Suppressor macrophage treated with lipopolysaccharide for 1 hour (primary cell): ENCODE measurements at places on chromosomes 16 and 17.

- DNase-seq, result no peak
Measured at GRCh38 chr16:50441486-50442157, 72.8 kb upstream of the BRD7 start.

GRCh38 chr16:280991-281659, 734 bp downstream of the ARHGDIG start:
- no peak for DNase-seq

- no peak for DNase-seq
Measured at GRCh38 chr16:80034948-80035663, 434.6 kb upstream of the MAF start.

DNA sequence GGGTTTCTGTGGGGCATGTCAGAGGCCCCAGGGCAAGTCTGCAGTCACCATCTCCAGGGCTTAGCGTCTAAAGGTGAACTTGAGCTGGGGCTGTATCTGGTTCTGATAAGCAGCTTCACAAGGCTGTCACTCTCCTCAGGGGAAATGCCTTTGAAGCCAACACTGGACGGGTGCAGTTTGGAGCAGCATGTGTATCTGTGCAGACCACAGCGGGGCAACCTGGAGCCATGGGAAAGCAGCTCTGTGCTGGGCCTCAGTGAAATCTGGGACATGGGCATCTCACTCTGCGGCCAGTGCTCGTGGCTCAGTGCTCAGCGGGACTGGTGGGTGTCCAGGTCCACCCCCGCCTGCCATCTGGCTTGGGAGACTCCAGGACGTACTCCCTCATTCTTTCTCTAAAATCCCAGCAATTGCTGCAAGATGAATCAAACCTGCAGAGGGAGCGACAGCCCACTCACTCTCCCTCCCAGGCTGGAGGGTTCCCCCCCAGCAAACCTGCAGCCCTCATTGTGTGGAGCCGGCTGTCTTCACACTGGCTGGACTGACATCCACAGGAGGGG, 63.5 kb downstream of the PRMT7 start:
- no peak for DNase-seq

DNA sequence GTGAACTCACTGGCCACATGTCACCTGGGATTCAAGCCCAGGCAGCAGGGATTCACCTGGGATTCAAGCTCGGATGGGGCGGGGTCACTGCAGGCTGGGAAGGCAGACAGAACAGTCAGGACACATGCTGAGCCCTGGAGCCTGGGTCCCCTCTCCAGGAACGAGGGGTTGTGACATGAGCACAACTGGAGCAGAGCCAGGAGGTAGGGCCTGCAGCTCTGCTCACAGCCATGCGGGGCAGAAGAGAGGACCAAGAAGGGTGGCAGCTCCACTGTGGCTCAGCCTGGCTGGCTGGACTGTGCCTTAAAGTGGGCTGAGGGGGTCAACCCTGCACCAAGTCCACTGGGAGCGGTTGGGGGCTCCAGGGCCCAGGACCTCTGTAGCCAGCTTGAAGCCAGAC, 150.1 kb downstream of the RAB11FIP4 start:
- no peak for DNase-seq

- DNase-seq, result no peak
Measured at GRCh38 chr17:8470447-8471047, 34.9 kb downstream of the NDEL1 start.

DNA sequence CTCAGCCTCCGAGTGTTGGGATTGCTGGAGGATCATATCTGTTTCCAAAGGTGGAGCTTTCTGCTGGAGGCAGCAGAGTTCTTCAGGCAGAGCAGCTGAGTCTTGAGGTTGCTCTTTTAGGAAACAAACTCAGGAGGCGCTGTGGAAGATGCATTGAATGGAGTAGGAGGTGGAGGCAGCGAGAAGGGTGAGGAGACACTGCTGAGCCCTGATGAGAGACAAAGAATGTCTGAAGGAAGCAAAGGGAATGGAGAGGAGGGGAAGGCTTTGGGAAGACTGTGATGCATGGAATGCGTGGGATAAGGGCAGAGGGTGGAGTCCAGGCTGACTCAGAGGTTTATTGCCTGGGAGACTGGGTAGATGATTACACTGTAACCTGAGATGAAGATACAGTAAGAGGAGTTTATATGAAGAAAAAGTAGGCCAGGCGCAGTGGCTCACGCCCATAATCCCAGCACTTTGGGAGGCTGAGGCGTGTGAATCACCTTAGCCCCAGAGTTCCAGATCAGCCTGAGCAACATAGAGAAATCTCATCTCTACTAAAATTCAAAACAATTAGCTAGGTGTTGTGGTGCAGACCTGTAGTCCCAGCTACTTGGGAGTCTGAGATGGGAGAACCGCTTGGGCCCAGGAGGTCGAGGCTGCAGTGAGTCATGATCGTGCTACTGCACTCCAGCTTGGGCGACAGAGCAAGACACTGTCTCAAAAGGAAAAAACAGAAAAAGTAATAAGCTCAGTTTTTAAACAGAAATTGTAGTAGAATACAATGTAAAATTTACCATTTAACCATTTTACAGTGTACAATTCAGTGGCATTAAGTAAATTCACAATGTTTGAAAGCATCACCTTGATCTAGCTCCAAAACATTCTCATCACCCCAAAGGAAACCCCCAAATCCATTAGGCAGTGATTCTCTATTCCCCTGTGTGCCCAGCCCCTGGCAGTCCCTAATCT, 17.8 kb upstream of the TMEM219 start:
- no peak for DNase-seq

DNA sequence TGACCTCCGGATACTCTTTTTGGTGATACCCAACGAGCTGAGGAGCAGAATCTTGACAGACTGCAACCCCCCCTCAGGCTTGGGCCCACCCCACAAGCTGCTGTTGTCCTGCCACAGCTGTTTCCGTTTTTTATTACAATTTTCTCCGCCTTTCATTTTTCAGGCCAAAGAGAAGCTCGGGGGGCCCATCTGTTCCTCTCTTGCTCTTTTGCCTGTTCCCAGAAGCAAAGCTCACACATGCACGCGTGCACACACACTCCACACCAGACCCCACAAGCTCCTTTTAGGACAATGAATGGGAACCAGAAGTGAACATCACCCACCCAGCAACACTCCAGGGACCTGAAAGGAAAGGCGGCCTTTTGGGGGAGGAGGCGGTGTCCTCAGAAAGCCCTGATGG, 16.3 kb downstream of the SOX9 start:
- DNase-seq, result no peak

GRCh38 chr16:77844801-77845200, 56.4 kb downstream of the VAT1L start:
- DNase-seq, result no peak

GRCh38 chr16:67667817-67668494, 1.3 kb downstream of the C16orf86 start:
- peak; percentile 93 for DNase-seq

DNA sequence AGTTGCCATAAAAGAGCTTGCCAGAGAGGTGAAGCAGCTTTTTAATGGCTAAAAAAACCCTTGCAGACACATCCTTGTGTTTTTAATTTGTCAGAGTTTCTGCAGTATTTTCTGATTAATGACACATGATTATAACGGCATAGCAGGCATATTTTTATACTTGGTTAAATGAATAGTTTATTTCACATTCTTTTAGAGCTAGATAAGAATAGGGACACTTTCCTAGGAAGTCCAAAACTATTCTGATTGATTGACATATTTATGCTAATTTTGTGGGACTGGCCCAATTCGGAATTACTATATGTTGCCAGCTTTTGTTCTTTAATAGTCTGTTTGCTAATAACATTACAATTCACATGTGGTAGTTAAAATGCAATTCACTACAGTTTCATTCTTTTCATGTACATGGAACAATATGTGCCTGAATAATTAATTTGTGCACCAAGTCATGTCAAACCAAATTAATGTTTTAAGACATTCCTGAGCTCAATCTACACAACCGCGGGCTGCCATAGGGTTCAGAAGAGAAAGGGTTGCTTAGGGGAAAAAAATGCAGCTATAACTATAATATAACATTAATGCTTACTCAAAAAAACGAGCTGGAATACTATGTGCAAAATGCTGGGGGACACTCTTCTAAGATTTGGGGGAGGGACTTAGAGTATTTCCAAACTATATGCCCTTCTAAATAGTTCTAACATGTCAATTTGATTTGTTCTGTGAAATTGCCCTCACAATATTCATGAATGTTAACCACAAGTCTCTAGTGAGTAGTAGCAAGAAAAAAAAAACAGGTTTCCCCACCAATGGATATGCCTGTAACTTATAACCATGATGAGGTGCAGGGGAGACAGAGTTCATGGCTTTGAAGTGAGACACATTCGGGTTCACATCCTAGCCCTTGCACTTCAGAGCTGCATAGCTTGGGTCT, 305.4 kb downstream of the CEP112 start:
- DNase-seq, result no peak

- no peak for DNase-seq
Measured at GRCh38 chr16:24102209-24102660, 153.9 kb upstream of the CACNG3 start.

- no peak for DNase-seq
Measured at GRCh38 chr17:28457890-28458289, 15.6 kb upstream of the SLC13A2 start.

- DNase-seq, result no peak
Measured at GRCh38 chr17:75642182-75642783, 9.0 kb downstream of the SMIM5 start.

DNA sequence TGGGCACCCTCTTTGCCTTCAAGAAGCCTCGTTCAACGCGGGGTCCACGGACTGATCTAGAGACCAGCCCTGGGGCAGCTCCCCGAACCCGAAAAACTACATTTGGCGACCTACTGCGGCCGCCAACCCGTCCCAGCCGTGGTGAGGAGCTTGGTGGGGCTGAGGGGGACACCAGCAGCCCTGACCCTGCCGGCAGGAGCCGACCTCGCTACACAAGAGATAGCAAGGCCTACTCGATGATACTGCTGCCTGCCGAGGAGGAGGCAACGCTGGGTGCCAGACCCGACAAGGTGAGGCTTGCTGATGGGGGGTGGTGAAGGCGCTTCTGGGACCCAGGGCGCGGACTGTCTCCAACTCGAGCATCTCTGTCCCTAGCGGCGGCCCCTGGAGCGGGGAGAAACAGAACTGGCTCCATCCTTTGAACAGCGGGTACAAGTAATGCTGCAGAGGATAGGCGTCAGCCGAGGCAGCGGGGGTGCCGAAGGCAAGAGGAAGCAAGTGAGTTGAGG, 5.6 kb downstream of the ACD start:
- DNase-seq, result no peak

DNA sequence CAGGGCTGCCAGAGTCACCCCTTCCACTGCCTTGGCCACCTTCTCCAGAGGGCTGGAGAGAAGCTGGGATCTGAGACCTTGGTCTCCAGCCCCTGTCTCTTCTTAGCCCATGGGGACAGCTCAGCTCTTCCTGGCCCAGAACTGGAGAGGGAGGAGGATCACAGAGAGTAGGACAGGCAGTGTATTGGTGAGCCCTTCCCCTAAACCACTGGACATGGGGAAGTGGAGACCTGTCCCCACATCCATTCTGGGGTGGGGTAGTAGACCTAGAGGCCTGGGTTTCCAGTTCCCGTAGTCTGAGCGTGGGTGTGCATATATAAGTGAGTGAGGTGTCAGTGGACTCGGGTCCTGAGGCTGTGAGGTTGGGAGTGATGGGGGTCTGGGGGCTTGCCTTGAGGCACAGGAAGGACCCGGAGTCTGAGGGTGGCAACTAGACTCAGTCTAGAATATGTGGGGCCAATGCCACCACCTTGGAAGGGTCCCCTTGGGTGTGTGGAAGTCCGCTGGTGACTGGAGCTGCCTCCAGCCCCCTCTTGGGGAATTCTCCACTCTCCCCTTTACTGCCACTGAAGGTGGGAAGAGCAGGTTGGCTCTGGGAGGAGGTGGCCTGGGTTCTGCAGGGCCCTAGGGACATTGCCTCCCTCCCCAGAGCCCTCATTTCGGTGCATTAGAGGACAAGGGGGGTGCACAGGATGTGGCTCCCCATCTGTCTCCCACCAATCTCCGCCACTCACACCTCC, 19.9 kb downstream of the GJD3 start:
- DNase-seq, result no peak

DNA sequence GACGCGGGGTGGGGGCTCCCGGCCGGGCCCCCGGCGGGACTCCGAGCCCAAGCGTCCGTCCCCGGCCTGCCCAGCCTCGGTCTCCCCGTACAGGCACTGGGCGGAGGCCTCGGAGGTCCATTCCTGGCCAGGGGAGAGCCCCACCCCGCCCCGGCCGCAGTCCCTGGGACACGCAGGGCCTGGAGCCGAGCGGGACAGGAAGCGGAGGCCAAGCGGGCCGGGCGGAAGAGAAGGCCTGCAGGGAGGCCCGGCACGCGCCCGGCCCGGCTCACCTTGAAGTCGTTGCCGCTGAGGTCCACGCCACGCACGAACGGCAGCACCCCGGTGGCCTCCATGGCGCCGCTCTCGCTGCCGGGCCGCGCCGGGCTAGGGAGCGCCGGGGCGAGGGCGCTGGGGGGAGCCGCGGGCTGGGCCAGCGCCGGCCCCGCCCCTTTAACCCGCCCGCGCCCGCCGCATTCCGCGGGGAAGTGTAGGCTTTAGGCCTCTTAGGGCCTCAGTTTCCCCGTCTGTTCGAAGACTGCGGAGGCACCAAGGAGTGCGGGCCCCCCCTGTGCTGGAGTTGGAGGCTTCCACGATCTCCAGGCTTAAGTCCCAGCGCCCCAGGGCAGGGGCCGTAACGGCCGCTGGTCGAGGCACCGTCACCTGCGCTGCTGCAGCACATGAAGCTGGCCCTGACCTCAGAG, at the start of gene FLII:
FLII (minus strand) TSS at position 383 of the 683 bp plus-strand sequence; CDS start at position 335, 48 bp downstream.
- DNase-seq, result peak; percentile 74

GRCh38 chr17:72972263-72972951, 120.1 kb downstream of the SLC39A11 start:
- DNase-seq, result no peak

DNA sequence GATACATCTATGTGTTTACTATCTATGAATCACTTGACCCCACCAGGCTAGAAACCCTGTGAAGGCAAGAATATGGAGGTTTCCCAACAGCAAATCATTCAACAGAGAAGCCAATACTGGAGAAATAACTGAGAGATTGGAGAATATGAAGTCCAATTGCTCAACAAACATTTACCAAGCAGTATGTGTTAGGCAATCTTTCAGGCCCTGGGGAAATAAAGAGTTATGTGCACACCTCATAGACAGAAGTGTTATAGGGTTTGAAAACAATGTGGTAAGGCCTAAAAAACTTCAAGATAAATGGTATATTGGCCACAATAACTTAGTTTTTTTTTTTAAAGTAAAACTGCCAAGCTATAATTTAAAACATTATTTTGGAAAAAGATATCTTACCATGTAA, 1245.8 kb downstream of the CDH11 start:
- no peak for DNase-seq

- no peak for DNase-seq
Measured at GRCh38 chr16:88013091-88013609, 61.9 kb downstream of the BANP start.

GRCh38 chr16:71792176-71792575, 16.5 kb downstream of the AP1G1 start:
- no peak for DNase-seq

GRCh38 chr16:48361540-48362144, 23.6 kb downstream of the SIAH1 start:
- DNase-seq, result peak; percentile 42

GRCh38 chr17:44236444-44236991, 17.0 kb upstream of the UBTF start:
- DNase-seq, result no peak

- peak; percentile 70 for DNase-seq
Measured at GRCh38 chr17:39069114-39069756, 82.2 kb downstream of the PLXDC1 start.

- peak; percentile 76 for DNase-seq
Measured at GRCh38 chr16:4660454-4661007, 32.8 kb upstream of the NUDT16L1 start.

- DNase-seq, result peak; percentile 4
Measured at GRCh38 chr16:77899416-77899815, 111.1 kb downstream of the VAT1L start.
